Activated T-cell treated with anti-CD3 and anti-CD28 coated beads for 1 hour (primary cell): ENCODE measurements at places on chromosomes 7 and 10.

- no peak for DNase-seq
These were observed 150.1 kb downstream of the PLPP4 start for GRCh38 chr10:120607016-120607709.

DNA sequence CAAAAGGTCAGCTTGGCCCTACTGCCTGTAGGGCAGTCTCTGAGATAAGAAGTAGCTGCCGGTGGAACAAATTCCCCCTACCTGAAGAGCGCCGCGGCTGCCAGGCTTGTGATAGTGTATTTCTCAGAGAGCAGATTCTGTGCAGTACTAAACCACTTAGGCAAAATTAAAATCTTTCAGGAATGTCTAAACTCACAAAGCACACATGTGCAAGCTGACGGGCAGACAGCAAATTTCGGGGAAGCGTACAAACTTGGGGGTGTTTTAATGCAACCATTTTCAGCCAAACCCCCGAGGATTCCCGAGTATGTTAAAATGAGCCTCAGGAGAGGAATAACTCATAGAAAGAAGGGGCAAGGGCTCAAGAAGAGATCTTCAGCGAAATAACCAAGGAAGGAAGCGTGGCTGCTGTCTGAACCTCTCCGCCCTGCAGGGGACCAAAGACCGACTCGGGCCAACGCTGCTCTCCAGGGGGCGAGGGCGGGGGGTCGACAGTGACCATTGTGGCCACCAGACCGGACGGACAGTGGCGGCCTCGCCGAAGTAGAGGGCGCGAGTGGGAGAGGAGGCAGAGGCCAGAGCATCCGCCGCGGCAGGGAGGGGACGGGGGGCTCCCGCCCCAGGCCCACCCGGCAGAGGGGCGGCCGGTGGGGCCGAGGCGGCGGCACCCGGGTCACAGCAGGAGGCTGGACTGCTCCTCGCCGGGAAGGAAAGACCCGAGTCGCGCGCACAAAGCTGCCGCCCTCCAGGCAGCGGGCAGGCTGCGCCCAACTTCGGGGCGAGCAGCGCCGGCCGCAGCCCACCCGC, 819 bp downstream of the HYCC1 start:
- DNase-seq = no peak

DNA sequence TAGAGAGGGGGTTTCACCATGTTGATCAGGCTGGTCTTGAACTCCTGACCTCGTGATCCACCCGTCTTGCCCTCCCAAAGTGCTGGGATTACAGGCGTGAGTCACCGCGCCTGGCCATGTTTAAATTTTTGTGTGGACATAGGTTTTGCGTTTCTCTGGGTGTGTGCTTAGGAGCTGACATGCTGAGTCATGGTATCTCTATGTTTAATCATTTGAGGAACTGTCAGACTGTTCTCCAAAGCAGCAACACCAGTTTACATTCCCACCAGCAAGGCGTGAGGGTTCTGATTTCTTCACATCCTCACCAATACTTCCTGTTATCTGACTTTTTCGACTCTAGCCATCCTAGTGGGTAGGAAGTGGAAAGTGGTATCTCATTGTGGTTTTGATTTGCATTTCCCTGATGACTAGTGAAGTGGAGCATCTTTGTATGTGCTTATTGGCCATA, 153.7 kb downstream of the DNAJB6 start:
- no peak for DNase-seq

DNA sequence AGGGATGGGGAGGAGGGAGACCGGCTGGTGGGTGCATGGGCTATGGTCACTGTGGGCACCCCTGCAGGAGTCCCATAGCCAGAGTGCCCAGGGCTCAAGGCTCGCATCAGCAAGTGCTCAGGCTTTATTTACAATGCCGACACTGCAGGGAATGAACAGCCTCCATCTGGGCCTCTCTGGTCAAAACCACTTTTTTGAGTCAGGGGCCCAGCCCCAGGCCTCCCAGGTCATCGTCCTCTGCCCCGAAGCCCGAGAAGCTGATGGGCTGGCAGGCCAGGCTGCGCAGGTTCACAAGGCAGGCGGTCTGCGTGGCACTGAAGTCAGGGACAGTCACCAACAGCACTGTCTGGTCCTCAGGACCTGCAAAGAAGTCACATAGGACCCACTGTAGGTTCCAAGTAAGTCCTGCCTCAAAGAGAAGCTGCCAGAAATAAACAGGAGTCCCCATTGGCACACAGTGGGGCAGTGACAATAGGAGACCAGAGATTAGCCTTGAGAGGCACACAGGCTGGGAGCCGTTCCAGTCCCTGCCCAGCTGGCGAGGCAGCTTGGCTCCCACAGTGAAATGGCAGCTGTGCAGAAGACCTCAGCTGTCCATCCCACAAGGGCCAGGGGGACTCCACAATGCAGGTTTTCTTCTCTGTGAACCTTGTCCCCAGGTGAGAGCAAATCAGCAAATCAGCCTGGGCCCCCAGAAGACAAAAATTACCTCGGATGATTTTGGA, 8.6 kb downstream of the POLD2 start:
- no peak for DNase-seq

DNA sequence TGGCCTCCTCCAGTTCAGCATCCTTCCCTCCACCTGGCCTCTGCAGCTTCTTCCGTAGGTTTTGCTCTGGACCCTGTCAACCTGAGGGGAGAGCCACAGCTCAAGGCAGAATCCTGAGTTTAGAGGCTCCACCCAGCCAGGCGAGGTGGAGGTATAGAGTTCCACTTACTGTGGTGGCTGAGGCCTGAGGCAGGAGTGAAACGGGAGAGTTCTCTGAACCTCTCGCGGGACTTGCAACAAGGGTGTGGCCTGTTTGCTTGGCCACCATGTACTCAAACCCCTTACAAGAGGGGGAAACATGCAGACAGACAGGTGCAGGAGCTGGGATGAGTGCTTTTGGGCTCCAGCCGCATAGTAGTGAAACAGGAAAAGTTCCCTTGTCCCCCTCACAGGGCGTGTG, 154.0 kb upstream of the C7orf33 start:
- DNase-seq = no peak

GRCh38 chr10:113716109-113716910, 35.2 kb upstream of the PLEKHS1 start:
- DNase-seq = no peak

DNA sequence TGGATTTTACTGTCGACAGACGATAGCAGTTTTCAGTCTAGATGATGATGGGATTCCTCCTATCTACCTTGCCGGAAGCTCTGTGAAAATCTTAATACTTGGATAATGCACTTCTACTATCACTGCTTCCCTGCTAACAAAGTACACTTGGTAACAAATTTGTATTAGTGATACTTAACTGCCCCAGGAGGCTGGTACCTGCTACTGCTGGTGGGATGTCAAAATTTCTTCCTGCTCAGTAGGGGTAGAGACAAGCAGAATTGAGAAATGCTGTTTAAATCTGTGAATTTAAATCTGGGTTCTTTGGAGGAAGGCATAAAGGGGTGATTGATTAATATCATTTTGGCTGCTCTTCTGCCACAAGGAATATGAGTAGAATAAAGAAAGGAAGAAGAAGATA, 99.8 kb upstream of the STRIP2 start:
- no peak for DNase-seq

DNA sequence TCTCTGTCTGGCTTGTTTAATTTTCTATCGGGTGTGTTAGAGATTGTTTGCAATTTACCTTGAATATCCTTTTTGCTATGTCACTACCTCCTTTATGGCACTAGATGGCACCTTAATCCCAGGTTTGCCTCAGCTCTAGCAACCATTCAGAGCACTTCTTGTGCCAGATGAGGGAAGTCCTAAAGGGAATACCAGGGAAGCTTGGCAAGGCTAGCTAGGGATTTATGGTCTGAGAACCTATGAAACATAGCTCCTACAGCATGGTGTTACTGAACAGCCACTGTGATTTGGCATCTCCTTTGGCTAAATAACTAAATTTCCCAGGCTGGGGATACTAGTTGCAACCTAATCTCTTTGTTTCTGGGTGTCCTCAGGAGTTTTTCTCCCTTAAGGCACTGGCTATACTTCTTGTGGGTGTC, 69.0 kb upstream of the VOPP1 start:
- DNase-seq = peak; percentile 11

- DNase-seq = no peak
These were observed 174.9 kb upstream of the MKLN1 start for GRCh38 chr7:131152766-131153165.

DNA sequence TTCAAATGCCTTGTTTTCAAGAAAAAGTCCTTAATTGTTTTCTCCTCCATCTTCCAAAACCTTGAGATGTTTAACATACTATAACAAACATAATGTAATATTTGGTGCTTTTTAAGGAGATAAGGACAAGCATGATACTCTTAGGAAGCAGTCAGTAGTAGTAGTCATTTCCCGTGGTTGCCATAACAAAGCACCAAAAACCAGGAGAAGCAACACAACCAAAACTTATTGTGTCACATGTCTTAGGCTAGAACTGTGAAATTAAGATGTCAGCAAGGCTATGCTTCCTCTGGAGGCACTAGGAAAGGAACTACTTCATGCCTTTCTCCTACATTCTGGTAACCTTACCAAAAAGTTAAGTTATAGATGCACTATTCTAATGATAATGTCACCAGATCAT, 106.8 kb downstream of the MBL2 start:
- no peak for DNase-seq

DNA sequence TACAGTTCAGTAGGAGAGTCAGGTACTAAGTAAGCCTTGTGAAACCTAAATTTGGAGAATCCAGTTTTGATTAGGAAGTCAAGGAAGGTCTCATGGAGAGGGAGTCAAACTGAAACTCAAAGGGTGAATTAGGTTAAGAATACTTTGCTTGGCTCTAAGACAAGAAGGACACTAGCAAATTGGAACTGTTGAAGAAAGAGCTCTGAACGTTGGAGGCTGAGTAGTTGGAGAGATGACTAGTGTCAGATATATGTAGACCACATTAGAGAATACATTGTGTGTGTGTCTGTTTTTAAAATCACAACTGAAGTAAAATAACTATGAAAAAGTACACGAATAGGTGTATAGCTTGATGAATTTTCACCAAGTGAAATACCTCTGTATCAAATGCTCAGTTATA, 6.3 kb downstream of the VPS26A start:
- DNase-seq = no peak

DNA sequence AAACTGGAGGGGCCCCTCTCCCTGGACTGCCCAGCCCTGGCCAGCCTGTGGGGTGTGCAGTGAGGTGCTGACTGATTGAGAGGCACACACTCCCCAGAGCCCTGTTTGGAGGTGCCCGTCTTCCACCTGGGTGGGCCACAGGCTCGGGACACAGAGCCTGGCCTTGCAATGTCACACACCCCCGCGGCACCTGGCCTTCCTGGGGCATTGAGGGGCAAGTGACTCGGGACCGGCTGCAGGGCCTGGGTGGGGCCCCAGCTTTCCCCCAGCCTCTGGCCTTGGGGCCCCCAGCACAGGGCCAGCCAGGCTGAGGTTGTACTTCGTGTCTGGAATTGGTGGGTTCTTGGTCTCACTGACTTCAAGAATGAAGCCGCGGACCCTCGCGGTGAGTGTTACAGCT, 13.9 kb upstream of the NKX6-2 start:
- no peak for DNase-seq

- no peak for DNase-seq
These were observed 87.0 kb downstream of the ADK start for GRCh38 chr10:74238031-74238431.

DNA sequence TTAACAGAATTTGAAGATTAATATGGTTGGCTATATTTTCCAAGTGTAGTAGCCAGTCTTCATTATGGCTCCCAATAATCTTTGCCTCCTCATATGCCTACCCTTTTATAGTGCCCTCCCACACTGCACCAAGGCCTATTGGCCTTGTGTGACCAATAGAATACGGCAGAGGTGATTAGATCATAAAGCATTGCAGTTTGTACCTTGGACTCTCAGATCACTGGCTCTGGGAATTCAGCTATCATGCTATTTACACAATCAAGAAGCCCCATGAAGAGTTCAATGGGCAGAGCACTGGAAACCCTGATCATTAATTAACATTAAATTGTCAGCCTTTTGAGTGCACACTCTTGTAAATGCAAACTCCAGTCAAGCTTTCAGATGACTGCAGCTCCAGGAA, 154.5 kb upstream of the MAGI2 start:
- no peak for DNase-seq

DNA sequence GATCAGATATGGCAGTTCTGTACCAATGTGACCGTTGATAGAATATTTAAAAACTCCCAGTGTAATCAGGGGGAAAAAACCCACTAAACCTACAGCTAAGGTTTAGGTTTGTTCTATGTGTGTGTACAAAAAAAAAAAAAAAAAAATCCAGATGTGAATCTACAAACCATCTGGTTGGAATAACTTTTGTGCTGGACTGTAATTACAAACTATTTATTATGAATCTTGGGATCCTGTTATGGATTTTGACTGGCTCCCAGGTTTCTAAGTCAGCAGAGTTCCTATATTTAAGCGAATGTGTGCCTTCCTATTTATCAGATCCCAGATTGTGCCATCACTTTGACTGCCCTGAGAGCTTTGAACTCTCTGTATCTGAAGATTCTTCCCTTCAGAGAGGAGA, 29.1 kb downstream of the BMPER start:
- DNase-seq = no peak

- DNase-seq = no peak
These were observed 35.5 kb upstream of the CALN1 start for GRCh38 chr7:72447465-72448204.

GRCh38 chr7:107874605-107875446, 16.2 kb upstream of the DLD start:
- DNase-seq = no peak

DNA sequence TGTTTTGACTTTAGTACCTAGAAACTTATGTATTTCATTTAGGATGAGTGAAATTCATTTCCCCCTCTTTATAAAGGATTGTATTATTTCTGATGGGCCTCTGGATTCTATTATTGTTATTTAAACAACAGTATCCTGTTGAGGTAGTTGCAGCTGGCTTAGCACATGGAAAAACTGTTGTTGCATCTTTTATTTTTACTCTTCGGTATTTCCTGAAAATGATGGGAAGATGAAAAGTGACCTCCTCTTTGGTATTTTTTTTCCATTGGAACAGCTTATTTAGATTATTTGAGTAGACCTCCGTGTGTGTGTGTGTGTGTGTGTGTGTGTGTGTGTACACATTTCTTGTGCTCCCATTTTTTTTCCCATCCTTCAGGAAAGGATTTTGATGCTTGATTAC, 129.8 kb downstream of the PRKG1 start:
- no peak for DNase-seq
